ENCODE measurements at places on chromosomes 6 and 20.
A peak's percentile ranks its signal among the peaks of the same experiment; 100 is the strongest.

DNA sequence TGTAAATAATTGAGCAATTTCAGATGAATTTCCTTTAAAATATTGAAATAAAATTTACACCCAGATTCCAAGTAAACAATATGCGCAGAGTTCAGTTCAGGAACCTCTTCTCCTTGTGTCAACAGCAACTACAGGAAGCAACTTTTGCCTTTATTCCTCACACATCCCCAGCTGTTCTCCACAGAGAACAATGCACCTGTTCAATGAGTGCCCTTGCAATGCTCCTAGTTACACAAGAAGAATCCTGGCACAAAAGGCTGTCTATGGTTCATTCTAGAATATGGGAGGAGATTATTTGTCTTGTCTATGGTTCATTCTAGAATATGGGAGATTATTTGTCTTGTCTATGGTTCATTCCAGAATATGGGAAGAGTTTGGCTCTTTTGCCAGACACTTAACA lies 454.9 kb downstream of the BTBD3 start:
- no peak for DNase-seq

DNA sequence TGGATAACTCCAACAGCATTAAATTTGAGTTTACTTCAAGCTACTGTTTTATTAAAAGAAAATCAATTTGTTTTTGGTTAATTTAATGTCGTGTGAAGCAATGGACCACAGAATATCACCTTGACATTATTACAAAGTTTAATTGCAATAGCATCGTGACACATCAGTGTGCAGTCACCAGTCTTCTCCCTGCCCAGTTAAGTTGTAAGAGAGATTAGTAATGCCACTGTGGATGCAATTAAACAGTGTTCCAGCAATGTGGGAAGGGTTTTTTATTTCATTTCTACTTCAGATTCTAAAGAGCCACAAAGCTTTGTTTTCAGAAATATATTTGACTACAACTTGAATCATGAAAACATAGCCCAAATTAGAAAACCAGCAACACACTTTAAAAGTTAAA lies 128.7 kb downstream of the SYNE1 start:
- DNase-seq, result no peak

DNA sequence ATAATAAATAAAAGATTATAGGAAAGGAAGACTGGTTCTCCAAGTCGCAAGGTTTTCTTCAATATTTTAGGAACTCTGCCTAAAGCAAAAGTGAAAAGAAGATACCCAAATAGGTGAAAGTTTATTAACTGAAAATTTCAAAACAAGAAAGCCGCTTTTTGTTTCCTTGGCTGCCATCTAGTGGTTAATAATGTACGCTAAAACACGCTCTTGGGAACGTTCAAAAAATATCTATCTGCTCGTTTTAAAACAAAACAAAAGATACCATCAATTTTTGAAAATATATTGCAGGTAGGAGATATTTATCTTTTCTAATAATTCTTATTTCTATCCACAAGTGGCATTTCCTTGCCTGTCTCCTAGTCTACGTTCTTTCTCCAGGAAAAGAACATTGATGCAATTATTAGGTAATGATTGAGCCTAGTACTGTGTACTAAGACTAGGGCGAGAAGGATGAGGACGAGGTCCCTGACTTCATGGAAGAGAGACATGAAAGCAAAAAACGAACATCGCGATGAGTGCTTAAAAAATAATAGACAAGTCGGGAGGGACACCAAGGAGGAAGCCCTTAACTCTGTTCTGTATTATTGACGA lies 97.2 kb downstream of the SPTLC3 start:
- DNase-seq, result no peak

- DNase-seq, result no peak
These were observed 60.8 kb downstream of the ADGRB3 start for GRCh38 chr6:68695838-68696237.

DNA sequence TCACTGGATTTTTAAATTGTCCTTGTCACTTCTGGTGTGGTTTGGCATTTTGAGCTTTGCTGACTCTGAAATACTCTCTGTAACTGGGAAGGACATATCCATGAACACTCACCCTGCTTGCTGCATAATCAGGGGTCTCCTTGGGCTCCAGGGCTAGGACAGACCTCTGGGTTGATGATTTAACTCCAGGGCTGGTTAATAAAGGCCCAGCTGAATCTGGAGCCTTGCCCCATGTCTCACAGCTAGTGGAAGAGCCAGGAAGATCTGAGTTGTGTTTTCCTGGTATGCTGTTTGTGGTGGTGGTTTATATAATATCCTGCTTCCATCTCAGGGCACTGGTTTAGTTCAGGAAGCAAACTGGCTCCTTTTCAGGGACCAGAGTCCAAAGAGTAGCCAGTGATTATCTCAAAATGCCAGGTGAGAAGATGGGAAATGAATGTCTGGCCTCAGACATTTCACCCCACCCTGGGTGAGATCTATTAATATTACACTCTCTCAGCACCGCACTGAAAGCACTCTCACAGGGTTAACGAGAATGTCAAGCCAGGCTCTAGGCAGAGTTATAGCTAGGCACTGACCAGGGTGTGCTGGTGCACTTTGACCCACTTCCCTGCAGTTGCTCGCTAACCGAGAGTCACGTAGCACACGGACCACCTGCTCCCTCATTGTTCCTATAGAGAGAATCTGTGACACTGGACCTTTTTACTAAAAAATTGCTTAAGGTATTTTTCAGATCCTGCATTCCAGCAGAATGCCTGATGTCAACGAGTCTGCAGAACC lies 90.1 kb upstream of the SLC22A16 start:
- DNase-seq, result no peak

DNA sequence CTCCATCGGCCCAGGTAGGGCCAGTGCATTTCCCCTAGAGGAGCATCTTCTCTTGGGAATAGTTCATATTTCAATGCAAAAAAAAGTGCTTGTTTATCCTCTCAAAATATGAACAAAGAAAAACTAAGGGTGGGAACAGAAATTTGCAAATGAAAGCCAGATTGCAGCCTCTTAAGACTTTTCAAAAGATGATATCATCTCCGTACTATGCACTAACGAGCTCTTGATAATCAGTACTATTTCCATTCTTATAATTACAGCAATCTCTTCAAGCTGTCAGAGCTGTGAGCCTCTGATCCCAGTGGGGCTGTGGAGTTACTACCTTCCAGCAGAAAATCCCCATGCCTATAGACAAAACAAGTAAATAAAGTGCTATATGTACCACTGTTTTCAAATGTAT lies 77.1 kb downstream of the SOD2 start:
- DNase-seq, result no peak

DNA sequence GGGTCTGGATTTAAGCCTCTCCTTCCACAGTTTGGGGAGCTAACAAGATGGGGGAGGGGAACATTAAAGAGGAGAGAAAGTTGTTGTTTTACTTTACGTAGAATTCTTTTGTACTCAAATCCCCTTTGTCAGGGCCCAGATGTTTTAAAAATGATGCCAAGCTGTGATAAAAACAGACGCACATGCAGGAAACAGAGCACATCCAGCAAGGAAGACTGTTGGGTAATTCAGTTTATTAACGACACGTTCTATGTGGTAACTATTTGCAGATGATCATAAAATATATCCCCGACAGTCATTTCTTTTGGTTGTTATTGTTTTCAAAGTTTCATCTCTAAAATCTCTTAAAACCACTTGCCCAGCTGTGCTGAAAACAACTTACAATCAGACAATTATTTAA lies 307.0 kb upstream of the PRDM1 start:
- DNase-seq, result no peak

DNA sequence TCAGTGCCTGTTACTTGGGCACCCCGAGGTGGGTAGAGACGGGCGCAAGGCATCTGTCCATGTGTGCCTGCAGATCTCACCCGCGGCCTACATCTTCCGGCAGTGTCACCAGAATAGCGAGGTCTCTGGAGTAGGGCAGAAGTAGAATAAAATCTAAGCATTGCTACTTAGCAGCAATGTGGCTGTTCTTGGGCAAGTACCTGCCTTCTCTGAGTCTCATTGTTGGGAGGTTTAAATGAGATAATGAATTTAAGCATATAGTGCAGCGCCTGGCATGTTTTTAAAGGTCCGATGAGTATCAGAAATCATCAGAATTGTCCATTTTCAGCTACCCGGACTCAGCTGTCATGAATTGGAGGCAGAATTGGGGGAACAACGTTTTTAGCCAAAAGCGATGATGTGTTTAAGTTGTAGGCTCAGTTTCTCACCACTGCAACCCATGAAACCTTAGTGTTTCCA lies 800 bp downstream of the ABCC10 start:
- no peak for DNase-seq

- no peak for DNase-seq
These were observed 214.6 kb upstream of the CDH4 start for GRCh38 chr20:61037498-61037897.

DNA sequence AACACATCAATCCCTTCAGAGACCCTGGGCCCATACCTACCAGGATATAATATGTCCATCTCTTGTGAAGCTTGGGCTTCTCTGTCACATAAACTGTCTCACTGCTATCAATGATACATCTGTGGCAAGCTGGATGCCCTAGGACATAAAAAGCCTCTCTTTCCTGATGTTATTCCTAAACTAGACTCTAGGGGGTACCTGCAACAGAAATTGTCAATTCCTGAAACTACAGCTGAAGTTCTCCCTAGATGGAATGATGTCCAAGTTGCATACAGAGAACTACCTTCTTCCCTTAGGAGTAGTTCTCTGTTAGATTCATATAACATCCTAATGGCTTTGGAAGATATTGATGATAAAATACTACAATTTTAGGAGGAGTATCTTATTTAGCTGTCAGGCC lies 35.8 kb downstream of the TBX18 start:
- DNase-seq, result no peak

DNA sequence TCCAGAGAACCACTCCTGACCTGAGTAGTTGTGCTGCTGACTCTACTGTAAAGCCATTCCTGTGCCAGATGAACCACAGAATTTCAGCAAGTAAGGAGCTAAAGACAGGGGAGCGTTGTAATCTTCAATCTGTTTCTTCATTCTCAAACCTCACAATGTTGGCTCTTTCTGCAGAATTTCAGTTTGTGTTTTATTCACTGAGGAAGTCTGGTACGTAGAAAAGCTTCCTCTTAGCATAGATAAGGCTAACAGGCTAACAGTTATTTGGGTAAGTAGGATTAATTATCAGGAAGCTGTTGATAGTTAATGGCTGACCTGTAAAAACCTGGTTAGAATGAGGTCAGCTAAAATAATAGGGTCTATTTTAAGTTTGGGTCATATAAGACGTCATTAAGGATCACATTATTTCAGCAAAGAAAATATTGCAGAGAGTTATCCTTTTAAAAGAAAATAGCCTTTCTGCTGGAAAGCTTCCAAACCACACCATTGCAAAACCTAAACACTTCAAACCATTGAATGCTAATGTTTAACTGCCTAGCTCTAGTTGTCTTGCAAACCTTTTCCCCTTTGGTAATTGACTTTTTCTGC lies 14.1 kb upstream of the TENT5A start:
- DNase-seq, result no peak

DNA sequence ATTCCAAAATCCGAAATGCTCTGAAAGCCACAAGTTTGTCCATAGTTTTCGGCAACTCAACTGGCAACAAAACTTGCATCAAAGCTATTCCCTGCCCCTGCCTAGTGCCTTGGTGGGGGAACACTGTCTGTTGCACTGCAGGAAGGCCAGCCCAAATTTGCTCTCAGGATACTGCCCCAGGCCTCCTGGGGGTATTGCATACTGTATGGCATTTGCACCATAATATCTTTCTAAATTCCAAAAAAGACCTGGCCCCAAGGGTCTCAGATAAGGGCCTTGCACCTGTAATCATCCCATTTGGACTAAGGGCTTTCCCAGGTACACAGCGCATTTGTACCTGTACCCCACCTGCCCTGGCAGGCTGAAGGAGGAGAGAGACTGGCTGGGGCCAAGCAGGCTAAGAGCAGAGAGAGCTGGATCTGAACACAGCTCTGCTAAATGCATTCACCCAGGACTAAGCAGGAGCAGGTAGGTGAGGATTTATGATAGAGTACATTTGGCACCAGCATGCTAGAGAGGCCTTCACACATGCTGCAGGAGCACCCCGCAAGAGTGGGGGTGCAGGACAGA lies 4.0 kb upstream of the GRM4 start:
- DNase-seq, result no peak

DNA sequence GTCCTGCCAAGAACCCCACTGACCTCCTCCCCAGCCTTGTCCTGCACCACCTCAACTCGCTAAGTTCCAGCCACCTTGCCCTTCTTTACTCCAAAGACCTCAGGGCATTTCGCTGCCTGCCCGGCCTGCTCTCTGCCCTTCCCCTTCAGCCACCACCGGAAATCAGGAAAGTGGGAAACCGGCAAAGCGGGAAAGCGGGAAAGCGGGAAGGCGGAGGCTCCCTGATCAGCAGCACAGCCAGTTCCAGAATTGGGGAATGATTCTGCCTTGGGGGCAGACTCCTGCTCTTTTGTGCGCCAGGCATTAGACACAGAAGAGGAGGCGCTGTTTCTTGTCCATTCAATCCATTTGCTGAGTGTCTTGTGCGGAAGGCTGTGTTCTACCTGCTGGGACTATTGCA lies 111.3 kb downstream of the ZDHHC14 start:
- DNase-seq, result no peak

DNA sequence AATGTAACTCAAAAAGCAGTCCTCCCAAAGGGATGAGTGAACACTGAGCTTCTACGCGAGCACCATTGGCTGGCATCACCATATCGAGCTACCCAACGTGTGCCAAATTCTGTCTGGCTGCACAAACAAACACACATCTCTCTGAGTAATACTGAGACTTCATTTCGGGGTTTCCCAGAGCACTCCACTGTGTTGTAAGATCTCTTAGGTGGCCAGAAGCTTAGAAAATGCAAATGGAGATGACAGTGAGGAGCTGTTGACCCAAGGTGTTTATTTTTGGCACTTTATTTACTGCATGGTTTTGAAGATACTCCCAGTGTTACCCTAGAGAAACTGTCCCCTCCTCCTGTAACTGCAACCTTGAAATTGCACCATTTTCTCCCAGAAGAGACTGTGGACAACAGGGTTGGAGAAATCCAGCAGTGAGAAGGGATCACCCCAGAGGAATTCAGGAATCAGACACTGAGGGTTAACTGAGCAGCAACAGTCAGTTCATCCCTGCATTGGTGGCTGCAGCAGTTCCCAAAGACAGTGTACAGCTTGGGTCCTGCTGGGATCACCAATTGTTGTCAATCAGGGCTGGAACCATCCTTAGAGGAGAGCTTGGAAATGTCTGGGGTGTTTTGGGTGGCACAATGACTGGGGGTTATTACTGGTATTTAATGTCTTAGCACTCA lies 1.0 kb upstream of the RIPOR2 start:
- DNase-seq, result peak; percentile 56

DNA sequence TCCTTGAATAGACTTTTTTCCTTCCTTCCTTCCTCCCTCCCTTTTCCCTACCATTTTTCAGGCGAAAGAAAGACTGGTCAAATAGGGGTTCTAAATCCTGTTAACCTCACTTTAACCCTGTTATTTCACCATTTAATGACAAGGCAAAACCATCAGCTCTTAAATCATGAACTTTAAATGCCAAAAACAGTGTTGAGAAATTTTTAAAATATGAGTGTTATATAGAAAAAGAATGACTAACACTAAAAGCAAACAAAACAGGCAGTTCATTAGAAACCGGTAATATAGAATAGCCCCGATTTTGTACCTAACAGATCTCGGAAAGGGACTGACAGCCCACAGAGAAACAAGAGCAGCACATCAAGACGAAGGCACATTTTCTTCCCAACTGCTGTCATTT lies 57.4 kb upstream of the CEP85L start:
- no peak for DNase-seq

Measured in activated naive CD8-positive, alpha-beta T cell treated with anti-CD3 and anti-CD28 coated beads for 36 hours (primary cell).